ENCODE measurements at places on chromosomes 16 and 17.

DNA sequence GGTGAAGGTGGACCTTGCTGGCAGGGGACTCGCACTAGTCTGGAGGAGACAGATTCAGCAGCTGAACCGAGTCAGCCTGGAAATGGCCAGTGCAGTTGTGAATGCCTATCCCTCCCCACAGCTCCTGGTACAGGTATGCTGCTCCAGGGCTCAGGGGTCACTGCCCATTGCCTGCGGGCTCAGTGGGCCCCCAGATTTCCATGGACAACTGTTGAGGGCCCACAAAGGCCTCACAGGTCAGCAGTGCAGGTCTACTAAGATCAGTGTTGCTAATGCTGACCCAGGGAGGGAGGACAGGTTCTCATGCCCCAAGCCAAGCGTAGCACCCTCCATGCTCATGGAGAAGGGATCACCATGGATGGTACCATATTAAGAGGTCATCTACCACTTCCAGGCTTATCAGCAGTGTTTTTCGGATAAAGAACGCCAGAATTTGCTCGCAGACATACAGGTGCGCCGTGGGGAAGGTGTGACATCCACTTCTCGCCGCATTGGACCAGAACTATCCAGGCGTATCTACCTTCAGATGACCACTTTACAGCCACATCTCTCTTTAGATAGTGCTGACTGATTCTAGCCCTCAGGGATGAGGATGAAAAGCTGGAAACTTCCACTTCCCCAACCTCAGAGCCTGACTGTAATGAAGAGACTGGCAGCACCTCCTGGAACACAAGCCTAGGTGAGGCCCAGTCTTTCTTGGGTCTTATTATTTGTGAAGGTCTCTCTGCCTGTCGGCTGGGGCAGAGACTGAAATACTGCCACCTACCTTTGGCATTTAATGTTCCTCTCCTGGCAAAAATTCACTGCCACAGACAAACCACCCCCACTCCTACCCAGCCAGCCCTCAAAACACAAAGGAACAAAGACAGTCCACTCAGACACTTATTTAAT, 7.6 kb downstream of the EME1 start:
- no peak for DNase-seq

GRCh38 chr17:1486802-1487695, 5.4 kb downstream of the MYO1C start:
- no peak for DNase-seq

DNA sequence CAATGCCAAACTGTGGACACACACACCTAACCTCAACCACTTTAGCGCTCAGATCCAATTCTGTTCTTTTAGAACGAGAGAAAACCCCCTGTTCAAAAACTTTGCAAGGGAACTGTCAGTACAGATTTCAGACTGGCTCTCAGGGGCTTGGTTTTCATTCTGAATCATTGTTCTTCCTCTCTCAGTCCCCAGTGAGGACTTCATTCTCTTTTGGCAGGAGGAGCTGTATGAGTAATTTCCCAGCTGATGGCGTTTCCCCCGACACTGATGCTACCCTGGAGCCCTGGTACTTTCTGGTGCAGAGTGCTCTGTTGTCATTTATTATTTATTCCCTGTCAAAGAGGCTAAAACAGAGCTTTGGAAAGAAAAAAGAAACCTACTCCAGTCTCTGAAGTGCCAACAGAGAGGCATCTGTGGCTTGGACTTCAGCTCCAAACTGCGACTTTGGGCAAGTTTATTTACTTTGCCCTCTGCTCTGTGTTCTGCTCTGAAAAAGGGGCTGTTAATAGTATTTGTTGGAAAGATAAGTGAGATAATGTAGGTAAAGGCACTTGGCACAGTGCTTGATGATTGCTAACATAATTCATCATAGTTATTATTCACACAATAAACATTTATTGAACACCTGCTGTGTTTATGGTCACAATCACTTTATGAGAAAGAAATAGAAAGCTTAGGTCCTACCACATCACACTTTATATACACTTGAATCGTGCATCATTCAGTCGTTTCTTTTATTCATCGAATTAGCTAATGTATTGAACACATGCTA, 28.3 kb downstream of the ETV4 start:
- no peak for DNase-seq

GRCh38 chr17:38711792-38712571, 6.9 kb downstream of the MLLT6 start:
- no peak for DNase-seq

GRCh38 chr17:71117466-71117865, 948.1 kb downstream of the KCNJ2 start:
- DNase-seq = no peak

GRCh38 chr17:8125154-8125946, 1.4 kb upstream of the HES7 start:
- peak; percentile 88 for DNase-seq

Data from frontal cortex (tissue), 4 donors.